ENCODE measurements at places on chromosomes 12 and 14.

GRCh38 chr14:67313153-67313552, 46.5 kb downstream of the ATP6V1D start:
- no peak for DNase-seq

- DNase-seq: no peak
These were observed 393.0 kb downstream of the BMP4 start for GRCh38 chr14:53563628-53564027.

DNA sequence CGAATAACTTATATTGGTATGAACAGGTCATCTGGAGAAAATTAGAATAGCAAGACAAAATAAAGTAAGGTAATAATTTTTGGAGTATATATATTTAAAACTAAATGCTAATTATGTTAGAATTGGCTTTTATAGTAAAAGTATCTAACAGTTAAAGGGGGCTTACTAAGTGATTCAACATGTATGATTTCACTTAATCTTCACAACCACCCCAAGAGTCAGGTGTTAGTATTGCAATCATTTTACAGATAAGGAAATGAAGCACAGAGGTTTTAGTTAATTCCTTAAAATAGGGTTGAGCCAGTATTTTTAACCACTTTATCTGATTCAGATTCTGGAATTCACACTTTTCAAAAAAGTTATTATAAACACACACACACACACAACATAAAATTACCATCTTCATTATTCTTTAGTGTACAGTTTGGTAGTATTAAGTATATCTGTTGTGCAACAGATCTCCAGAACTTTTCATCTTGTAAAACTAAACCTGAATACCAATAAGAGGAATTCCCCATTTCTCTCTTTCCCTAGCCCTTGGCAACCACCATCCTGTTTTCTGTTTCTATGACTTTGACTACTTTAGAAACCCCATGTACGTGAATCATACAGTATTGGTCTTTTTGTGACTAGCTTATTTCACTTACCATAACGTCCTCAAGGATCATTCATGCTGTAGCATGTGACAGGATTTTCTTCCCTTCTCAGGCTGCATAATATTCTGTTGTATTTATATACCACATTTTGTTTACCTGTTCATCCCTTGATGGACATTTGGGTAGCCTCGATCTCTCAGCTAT, 12.5 kb downstream of the A2M start:
- DNase-seq: no peak

- DNase-seq: no peak
These were observed 16.3 kb downstream of the GXYLT1 start for GRCh38 chr12:42128327-42128726.

GRCh38 chr12:59168647-59169046, 248.3 kb upstream of the LRIG3 start:
- DNase-seq: no peak

DNA sequence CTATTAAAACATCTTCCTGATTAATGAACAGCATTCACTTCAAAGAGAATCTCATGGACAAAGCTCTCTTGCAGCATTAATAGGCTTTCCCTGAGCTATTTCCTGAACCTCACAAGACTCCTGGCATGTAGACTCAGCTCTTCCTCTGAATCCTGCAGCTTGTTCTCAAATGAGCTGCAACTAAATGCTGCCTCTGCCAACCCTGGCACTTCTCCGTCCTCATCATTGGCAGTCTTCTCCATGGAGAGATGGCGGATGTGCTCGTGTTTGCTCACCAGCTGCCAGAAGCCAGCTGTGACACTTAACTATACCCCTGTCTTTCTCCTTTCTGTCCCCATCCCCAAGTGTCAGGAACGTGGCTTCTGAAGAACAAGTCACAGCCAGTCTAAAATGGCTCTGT, 232.1 kb downstream of the FOXN3 start:
- DNase-seq: no peak

- no peak for DNase-seq
These were observed 69.3 kb downstream of the SERPINA3 start for GRCh38 chr14:94681300-94682060.

- no peak for DNase-seq
These were observed 109.8 kb upstream of the GPHB5 start for GRCh38 chr14:63428486-63428885.

DNA sequence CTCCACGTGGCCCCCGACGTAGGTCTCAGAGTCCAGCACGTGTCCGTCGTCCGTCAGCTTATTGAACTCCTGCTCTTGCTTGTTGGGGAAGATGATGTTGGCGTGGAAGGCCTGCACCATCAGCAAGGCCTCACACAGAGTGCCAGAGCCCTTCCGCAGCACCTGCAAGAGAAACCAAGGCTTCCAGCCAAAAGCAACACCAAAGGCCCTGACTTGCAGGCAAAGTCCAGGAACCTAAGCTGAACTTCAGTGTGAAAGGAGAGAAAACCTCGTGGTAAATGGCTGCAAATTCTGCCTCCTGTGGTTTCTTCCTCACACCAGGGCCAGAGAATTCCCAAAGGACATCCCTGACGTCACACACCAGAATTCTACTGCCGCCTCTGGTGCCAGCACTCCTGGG, 14.5 kb downstream of the POLE start:
- DNase-seq: no peak

- no peak for DNase-seq
These were observed 83.2 kb upstream of the PWP1 start for GRCh38 chr12:107602446-107602845.

DNA sequence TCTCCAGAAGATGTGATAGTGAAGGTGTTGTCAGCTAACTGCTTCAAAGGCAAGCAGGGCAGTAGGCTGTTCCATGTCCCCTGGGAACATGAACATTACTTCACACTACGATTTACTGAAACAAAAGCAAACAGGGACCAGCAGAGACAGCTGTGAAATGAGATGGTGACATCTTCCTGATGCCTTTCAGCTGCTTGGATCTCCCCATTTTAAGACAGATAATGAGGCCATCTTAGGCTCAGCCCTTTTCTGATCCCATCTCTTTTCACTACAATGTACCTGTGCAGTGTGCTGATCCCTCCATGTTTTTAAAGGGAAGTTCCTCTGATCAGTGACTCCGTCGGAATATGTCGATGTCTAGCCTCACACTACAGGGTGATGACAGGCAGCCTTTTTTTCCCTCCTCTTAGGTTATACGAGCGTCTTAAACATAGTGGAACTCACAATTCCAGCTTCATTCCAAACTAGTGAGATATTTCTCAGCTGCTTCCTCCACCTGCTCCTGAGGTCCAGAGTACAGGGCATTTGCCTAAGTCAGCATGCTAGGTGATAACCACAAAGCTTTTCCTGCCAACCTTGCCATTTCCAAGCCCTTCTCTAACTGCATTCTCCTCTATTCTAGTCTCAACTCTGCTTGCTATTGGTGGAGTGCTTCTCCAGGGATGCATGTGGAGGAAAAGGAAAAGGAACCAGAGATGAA, 87.6 kb upstream of the EGLN3 start:
- DNase-seq: no peak

- no peak for DNase-seq
These were observed at the start of gene RNASE7 for GRCh38 chr14:21041676-21042433. RNASE7 (plus strand) TSS chr14:21042362; CDS start chr14:21042993, 631 bp downstream.

- DNase-seq: no peak
These were observed 384.7 kb downstream of the CCDC91 start for GRCh38 chr12:28574746-28575592.

DNA sequence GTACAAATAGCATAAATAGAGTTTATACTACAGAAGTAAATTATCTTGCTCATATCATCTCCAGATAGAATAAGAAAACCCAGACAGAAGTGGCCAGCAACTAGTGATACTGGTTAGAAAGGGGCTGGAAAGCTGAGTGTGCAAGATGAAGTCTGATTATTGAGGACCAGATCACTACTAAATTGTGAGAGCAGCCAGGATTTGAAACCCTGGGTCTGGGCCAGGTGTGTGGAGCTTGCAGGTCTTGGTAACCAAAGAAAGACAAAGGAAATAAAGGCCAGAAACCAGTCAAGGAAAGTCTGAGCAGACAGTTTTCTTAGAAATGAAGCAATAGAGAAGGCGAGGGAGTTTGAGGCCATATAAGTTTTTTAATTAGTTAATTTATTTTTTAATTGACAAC, 611.8 kb downstream of the ETNK1 start:
- no peak for DNase-seq

DNA sequence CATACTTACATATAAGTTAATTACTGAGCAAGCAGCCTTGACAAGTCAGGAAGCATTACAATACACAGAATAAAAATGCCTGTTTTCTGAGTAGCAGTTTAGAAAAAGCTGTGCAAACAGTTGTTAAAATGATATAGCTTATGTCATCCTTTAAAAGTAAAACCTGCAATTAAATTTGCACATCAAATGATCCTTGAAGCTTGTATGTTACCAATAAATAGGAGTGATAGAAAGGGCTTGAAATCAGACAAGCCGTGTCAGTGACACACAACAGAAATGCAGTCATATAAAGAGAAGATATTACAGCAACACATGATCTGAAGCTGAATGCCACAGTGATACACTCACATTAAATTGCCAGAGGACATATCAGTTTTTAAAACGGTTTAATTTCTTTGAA, 70.0 kb downstream of the EPS8 start:
- no peak for DNase-seq

DNA sequence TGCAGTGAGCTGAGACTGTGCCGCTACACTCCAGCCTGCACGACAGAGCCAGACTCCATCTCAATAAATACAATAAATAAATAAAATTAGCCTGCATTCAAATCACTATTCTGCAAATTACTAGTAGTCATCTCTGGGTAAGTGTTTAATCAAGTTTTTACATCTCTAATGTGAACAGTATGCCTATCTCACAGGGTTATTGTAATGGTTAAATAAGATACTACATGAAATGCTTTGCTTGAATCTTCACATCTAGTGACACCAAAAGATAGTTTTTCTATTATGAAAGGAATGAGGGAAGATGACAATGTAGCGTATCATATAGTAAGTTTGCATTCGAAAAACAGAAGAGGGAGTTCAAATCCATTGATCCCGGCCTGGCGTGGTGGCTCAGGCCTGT, 2.1 kb downstream of the SRSF9 start:
- no peak for DNase-seq
